Activated T-helper 1 cell treated with anti-CD3 and anti-CD28 coated beads, Interleukin-12 subunit alpha, Interleukin-12 subunit beta, Interleukin-2, Interleukin-4 antibody, amounts not matched to agents 30 ng/mL and 10 ng/mL and 1 ng/mL, durations not matched to agents 14 hours and 24 hours and 36 hours (primary cell): ENCODE measurements at places on chromosomes 1 and 21. TPM values are rescaled to one million over a fixed set of nuclear protein-coding genes. Genes with fewer than 3 reads are reported as not detected.

TGFBR3 gene
- total RNA-seq, result 8.9 and 11.8 TPM in 2 replicates

SPRR3 gene
- total RNA-seq, result not detected in 2 replicates

DNA sequence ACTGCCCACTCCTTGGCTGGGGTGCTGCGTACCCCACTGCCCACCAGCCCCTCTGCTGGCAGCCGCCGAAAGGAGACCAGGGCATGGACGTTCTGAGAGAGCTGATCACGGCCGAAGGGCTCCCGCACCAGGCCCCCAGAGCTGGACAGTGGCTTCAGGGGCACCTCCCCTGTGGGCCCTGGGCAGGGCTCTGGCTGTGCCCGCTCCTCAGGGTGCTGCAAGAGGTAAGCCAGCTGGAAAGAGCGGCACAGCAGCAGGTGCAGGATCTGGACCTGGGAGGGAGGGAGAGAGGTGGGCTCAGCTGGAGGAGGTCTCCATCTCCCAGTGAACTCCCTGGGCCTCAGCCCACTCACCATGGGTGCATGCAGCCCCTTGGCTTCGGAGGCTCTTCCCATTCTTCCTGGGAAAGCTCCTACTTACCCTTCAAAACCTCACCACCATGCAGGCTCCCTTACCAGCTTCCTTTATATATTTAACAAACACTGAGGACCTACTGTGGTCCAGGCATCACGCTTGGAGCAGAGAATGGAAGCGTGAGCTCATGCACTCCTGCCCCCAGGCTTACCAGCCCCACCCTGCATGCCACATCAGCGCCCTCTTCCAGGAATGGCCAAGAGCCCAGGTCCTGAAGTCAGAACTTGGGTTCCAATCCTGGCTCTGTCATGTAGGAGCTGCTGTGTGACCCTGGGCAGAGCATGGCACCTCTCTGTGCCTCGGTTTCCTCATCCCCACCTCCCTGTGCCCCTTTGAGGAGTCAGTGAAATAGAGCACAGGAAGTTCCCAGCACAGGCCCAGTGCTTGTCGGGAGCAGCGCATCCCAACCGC is 6.8 kb upstream of the KIF17 start:
- no peak for DNase-seq

DNA sequence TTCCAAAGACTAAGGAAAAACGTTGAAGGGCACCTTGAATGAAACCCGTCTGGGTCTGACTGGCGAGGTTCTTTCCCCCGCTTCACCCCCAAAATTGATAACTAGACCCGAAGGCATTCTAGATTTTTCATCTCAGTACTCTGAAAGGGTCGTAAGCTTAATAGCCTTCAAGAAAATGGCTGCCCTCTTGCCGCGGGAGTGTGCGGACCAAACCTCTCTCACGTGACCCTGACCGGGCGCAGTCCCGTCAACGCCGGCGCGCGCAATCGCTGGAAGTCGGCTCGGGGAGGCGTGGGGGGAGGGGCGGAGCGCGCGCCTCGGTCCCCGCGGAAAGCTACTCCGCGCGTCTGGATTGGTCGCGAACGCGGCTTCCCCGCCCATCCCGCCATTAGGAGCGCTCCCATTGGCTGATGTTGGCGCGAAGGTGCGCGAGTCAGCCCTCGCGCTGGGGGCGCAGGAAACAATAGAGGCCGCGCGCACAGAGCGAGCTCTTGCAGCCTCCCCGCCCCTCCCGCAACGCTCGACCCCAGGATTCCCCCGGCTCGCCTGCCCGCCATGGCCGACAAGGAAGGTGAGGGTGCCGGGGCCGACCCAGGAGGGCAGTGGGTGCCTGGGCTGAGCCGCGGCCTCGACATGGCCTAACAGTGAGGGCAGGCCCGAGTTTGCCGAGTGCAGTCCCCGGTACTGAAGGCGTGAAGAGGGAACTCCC is at the start of gene RBBP4:
Gene RBBP4, plus strand, starts transcription at position 457 of the 709 bp plus-strand sequence. Its CDS starts 99 bp downstream, at position 556.
- peak; percentile 99 for DNase-seq

LHX8 gene
- not detected in 2 replicates for total RNA-seq

DNA sequence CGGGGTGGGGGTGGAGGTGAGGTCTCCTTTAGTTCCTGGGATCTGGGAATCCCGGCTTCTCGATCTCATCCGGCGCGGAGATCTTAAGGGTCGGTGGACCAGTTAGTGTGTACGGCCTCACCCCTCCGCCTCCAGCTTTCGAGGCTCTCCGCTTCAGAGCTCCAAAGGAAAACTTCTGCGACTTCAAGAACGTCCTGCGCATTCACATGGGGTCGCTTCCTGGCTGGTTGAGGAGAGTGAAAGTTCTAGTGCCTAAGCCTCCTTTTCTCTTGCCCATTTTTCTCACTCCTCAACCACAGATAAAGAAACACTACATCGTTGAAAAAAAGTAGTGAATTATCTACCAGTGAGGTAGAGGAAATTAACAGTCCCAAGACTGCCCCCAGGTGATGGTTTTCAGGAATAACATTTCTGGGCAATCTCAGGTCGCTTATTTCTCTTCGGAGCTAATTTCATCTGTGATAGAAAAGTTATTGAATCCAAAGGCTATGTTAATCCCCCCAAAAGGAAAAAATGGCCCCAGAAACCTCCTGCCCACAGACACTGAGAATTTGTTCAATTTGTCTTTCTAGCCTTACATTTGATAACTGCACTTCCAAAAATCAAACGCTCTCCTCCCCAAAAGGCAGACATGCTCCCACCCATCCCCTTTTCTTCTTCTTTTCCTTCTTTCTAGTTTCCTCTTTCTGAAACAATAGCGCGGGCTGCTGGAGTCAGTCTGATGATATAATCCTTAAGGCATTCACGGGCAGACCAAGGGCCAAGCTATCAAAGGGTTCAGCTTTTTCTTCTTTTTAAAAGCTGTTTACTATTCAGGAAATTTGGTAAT is 20.6 kb upstream of the TBX15 start:
- DNase-seq, result no peak

DNA sequence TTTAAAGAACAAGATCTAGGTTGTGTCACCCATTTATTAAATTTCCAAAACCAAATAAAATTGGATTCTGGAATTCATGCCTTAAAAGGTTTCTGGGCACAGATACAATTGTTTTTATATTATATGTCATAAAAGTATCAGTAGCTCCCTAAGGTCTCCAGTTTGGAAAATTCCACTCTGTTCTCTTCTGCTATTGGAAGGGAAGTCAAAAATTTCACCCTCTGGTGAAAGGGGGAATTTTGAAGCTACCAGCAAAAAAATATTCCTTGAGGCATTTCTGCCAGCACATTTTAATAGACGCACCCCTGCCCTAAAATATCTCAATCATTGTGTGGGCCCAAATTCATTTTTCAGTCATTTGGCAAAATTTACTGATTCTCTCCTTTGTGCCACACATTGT is 285.7 kb upstream of the SGIP1 start:
- DNase-seq, result no peak

SETD4 gene
- 21.9 and 22.0 TPM in 2 replicates for total RNA-seq

- no peak for DNase-seq
Observed at GRCh38 chr1:25813734-25814471, 5.9 kb upstream of the MTFR1L start.

DNA sequence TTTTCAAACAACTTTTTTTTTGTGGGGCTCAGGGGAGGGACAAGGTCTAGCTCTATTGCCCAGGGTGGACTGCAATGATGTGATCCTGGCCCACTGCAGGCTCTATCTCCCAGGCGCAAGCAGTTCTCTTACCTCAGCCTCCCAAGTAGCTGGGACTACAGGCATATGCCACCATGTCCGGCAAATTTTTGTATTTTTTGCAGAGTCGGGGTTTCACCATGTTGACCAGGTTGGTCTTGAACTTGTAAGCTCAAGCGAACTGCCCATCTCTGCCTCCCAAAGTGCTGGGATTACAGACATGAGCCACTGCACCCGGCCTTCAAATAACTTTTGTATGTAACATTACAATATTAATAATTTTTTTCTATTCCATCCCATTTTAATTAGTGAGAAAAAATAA is 33.0 kb downstream of the RAB3GAP2 start:
- DNase-seq, result no peak

PLCH2 gene
- total RNA-seq, result 2.5 and 2.9 TPM in 2 replicates

DNA sequence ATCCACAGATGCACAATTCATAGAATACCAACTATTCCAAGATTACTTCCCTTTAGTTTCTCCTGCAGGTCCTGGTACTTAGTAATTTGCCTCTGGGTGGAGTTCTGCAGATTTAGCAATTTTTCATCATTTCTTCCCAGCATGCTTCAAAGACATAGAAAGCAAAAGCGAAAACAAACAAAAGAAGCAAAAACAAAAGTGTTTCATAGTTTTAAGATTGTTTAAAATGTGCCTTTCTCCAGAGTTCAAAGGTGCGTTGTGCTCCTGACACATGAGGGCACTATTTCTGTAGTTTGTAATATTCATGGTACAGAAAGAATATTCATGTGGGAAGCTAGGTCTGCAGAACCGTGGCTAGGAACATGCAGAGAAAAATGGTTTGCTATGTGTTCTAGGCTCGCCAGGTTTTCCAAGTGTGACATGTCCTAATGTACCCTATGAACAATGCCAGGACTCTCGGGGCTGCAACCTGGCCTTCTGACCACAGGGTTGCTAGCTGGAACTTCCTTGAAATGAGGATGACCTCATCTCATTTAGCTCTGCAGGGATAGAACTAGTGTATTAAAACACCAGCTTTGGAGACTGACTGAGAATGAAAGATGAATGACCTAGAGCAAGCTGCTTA is 30.0 kb upstream of the RCSD1 start:
- DNase-seq, result peak; percentile 38

GRCh38 chr1:43705982-43706597 is 1.2 kb upstream of the ST3GAL3 start:
- no peak for DNase-seq

RNF19B gene
- 52.1 and 56.5 TPM in 2 replicates for total RNA-seq

DNA sequence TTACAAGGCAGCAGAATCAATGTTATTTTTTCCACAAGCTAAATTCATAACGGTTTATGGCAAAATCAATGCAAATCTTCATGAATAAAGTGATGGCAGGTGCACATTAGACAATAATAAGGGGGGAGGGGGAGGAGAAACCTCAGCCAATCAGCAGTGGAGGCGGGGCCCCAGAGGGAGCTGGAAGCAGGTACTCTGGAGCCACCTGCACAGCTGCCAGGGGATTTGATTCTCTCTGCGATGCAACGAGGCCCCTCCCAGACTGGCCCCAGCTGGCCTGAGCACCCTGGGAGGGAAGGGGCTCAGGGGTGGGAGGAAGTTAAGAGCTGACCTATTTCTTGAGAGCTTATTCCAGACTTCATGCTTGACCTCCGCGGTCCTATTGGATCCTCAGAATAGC is 127.8 kb upstream of the IGSF21 start:
- no peak for DNase-seq

GRCh38 chr1:59485171-59485570 is 188.3 kb downstream of the FGGY start:
- no peak for DNase-seq

GRCh38 chr1:200128944-200129879 is 101.7 kb downstream of the NR5A2 start:
- DNase-seq, result peak; percentile 41

DNA sequence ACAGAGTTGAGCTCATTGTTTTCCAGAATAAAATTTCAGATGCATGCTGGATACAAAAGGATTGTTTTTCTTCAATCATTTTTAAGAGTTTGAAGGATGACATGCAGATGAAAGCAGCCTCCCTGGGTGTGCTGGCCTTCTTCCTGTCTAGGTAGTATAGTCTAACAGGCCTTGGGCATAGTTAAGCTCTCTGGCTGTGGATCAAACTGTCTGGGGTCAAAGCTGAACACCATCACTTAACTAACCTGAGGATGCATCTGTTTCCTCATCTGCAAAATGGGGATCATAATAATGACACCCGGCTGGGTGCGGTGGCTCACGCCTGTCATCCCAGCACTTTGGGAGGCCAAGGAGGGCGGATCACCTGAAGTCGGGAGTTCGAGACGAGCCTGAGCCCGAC is 6.0 kb upstream of the TIE1 start:
- no peak for DNase-seq

GRCh38 chr1:109210058-109210457 is 3.7 kb upstream of the SARS1 start:
- DNase-seq, result no peak

- no peak for DNase-seq
Observed at GRCh38 chr1:15226388-15227255, 20.4 kb upstream of the FHAD1 start.

ATP1A4 gene
- total RNA-seq, result not detected in 2 replicates

PKNOX1 gene
- 25.1 and 28.8 TPM in 2 replicates for total RNA-seq
